Neural crest cell (in vitro differentiated cells): ENCODE measurements at places on chromosomes 5 and 9.

DNA sequence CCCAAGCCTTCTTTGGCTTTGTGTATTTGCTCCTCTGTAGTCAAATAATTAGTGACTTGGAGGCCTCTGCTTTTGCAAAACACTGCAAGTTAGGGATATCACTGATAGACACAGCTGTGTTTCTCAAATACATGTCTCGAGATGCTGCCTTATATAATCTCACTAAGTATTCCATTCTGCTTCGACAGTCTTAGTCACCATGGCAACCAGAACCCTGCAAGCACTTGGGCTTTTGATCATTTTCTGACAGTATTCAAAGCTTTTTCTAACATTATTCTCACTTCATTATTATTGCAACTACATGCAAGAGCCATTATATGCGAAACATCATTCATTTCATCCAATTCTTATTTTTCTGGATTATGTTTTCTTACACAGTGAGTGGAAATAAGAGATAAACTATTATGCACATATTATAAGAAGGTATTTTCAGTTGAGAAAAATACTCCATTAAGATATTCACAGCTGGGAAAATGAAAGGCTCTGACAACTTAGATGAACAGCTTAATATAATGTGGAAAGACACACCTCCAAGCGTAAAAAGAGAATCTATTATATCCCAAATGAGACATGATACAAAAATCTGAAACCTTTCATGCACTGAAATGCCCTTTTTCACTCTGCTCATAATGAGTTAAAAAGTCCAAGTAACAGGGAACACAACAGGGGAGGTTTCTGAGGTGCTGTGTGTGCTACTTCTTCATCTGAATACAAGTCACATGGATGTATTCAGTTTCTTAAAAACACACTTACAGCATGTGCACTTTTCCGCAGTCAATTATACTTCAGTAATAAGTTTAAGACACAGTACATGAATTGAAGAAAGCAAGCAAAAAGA lies 93.9 kb downstream of the SCAI start:
- DNase-seq = no peak

DNA sequence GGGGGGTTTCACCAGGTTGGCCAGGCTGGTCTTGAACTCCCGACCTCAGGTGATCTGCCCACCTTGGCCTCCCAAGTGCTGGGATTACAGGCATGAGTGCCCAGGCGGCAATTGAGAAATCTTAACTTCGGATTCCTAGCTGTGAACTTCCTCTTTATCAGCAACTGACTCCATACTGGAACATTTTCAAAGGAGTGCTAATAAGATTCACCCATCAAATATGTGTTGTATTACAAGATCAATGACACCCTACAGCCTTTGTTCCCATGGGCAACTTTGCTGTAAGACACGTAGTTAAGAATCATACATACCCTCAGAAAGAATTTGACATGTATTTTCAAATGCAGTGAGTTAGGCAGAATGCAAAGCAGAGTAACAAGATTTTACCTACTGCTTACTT lies 23.1 kb upstream of the ACOT12 start:
- DNase-seq = no peak

- no peak for DNase-seq
Measured at GRCh38 chr9:122186301-122186700, 26.6 kb downstream of the MORN5 start.

DNA sequence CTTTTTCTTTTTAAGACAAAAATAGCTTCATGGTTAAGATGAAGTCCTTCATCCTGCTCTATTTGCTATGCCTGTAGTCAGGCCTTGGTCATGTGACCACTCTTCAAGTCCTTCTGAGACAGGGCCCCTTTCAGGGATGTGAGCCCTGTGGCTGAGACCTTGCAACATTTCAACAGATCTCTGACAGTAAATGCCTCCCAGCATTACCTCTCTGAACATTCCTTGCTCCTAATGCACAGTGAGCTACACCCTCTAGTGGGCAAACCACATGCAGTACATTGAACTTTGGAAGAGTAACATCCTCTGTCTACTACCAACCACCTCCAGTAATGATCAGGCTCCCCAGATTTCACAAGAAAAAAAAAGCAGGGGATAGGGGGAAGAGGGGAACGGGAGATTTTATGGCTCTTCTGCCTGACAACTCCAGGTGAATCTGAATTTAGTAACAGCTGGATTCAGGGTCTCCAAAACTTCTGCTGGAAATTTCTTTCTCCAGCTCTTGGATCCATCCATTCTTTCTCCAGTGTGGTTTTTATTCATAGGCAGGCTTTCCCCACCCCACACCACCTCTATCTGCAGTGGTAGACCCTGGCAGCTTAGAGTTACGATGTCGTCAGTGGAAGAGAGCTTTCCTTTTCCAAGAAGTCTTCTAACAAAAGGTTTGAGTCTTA lies 8.9 kb upstream of the FBXO38 start:
- peak; percentile 20 for DNase-seq

GRCh38 chr9:95666096-95666784 lies 149.5 kb upstream of the PTCH1 start:
- no peak for DNase-seq

- no peak for DNase-seq
Measured at GRCh38 chr5:32471784-32472183, 27.2 kb upstream of the ZFR start.

DNA sequence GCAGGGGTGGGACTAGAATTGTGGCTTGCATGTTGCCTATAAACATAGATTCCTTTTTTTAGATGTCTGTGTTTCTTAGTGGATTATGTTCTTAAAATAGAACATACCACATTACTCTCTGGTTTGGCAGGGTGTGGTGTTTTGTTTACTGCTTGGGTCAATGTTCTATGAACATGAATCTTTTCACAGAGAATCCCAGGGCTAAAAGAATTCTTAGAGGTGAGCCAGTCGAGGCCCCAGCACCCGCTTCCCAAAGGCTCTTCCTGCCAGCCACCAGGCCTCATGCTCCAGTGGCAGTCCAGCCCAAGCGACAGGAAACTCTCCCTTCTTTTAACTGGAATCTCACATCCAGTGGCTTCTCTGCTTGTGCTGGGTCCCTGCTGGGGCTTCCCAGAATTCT lies 126.6 kb downstream of the C9orf152 start:
- no peak for DNase-seq

GRCh38 chr5:6758236-6758635 lies 45.0 kb downstream of the TENT4A start:
- DNase-seq = no peak

DNA sequence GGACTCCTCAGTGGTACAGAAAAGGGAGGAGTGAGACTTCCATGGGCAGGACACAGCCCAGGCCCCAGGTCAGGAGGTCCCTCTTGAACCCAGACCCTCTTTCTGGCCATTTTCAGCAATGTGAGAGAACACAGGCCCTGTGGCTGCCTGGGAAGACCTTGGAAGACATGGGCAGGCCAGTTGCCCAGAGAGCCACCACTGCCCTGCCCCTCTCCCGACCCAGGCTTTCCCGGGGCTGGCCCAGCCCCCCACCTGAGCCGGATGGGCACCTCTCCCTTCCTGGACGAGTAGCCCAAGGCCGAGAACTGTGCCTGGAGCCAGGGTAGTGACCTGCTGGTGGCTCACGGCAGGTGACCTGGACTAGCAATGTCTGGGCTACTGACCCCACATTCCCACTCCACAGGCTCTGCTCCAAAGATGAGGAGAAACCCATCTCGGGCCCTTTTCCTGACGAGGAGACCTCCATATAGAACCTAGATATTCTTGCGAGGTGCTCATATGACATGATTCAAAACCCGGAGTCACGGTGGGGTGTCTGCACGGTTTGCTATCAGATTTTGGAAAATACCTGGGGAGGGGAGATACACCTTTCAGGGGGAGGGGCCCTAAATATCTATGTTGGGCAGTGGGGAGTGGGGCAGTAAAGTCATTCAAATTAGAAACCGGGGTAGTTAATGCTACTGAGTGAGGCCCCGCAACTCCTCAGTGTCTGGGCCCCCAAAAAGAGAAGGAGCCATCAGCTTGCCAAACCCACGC lies 59.4 kb downstream of the ZNF354C start:
- DNase-seq = no peak

DNA sequence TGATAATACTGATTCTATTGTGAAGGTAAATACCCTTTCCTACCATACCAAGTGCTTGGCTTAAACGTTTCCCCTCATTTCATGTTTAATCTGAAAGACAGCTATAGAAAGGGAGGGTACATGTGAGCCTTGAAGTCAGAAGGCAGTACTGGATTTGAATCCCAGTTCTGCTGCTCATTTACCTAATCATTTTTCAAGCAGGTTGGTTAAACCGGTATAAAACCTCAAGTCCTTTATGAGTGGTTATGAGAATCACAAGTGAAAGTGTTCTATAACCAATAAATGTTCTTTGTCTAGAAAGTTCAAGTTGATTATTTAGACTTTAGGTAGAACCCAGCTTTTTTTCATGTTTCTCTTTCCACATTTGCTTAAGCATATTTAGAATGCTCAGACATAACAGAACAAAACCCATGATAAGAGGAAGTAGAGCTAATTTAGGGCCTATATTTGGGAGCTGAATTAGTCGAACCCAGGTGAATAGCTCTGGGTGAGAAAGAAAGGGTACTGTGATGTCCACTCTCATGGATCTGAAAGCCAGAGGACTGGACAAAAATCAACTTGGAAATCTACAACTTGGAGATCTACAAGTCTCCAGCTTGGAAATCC lies 29.7 kb upstream of the F2RL2 start:
- DNase-seq = no peak

- DNase-seq = no peak
Measured at GRCh38 chr5:59296317-59297264, 596.9 kb downstream of the PDE4D start.

DNA sequence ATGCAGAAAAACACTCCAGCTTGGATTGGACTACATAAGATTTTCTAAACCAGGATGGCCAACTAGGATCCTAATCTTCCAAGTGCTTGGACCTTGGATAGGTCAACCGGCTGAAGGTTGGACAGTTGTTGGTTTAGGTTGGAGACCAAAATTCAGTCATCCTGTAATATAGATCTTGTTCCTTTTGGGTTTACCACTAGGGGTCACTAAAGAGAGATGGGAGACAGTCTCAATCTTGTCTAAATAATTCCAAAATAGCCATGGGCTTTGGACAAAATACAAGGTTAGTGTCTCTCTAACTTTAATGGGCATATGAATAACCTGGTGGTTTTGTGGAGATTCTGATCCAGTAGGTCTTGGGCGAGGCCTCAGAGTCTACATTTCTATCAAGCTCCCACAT lies 148.7 kb upstream of the ERCC6L2 start:
- no peak for DNase-seq

DNA sequence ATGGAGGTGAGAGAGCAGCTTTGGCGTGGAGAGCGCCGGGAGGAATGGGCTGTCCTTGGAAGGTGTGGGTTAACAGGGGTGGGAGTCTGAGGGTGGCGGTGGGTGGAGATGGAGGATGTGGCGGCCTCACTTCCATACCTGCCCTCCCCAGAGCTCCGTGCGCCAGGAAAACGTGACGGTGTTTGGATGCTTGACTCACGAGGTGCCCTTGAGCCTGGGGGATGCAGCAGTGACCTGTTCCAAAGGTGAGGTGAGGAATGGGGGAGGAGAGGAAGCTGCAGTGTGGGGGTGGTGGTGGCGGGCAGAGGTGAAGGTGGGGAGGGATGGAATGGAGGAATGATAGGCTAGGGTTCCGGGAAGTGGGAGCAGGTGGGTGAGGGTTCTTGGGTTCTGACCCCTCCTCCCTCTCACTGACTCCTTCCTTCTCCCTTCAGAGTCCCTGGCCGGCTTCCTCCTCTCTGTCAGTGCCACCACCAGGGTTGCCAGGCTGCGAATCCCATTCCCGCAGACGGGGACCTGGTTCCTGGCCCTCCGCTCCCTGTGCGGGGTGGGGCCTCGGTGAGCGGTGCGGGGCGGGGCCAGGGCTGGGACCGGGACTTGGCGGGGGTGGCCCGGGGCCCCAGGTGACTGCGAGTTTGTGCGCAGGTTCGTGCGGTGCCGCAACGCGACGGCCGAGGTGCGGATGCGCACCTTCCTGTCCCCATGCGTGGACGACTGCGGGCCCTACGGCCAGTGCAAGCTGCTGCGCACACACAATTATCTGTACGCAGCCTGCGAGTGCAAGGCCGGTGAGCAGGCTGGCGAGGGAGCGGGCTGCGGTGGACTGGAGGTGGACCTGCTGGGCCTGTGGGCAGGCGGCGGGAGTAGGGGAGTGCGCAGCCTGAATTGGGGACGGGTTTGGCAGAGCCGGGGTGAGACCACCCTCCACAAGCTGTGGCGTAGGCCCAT lies 17.1 kb downstream of the TMEM8B start:
- no peak for DNase-seq

- no peak for DNase-seq
Measured at GRCh38 chr5:96957254-96958049, 21.6 kb downstream of the LNPEP start.

DNA sequence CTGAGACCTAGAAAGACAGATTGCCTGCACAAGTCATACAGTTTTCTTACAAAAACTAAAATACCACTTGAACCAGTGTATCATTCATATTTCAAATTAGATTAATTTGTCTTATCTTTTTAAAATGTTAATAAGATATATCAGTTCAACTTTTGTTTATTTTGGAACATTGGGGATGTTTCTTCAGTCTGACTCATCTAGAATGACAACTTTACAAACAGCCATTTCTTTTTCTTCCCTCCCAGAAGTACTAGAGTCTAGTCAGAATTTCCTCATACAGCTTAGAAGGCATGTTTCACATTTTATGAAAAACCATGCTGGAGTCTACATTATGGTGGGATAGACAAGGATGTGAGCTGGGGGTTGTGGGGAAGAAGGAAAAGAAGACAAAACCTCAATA lies 262.5 kb downstream of the NFIB start:
- no peak for DNase-seq

DNA sequence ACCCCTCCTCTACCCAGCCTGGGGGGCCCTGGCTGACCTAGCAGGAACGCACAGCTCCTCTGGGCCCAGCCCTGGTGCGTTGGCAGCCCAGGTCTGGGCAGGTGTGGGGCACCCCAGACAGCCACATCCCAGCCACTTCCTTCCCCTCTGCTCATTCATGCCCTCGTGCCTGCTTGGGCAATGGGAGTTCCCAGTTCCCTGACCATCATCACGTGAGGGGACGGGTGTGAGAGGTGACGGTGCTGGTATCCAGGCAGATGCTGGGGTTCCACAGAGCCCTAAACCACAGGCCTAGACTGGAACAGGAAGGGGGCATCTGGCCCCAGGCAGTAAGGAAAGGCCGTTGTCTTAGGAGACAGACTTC lies 8.4 kb downstream of the RALGDS start:
- no peak for DNase-seq

DNA sequence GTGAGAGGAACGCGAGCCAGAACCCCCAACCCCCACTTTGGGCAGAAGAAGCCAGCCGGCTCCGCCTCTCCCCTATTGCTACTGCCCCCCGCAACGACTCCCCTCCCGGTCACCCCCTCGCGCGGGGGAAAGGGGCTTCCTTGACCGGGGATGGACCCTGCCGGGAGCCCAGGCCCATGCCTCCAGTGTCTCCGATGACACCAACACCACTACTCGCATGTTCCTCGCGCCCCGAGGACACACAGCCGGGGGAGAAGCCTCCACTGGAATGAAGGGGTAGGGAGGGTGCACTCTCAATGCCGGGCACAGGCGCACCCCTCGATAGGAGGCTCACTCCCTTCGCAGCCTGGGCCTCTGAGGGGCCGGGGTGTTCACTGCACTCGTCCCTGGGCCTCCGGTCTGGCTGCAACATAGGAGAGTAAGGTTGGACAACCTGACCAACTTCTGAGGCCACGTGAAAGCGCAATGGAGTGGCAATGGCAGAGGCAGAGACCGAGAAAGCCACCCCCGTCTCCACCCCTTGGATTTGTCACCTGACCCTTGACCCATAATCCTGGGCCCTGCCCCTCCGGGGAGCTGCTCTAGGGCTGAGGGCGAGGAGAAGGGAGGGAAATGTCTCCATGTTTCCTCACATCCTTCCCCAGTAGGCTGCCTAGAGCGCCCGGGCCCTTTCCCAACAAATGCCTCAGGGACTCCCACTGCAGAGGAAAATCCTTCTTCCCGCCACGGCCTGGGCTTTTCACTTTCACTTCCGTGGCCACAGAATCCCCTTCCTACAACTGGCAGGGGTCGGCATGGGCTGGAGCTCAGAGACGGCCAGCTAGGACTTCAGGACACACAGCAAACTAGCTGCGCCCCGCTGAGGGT lies 1.1 kb upstream of the CNTFR start:
- DNase-seq = no peak
